NCI-H2107 (cell line): ENCODE measurements at places on chromosomes 2 and 18.

- no peak for DNase-seq
These were observed 4.4 kb downstream of the CTIF start for GRCh38 chr18:48543228-48543627.

GRCh38 chr2:55425431-55425831 lies 5.8 kb upstream of the CCDC88A start:
- DNase-seq: no peak

GRCh38 chr2:222722327-222722946 lies 51.0 kb downstream of the MOGAT1 start:
- no peak for DNase-seq

DNA sequence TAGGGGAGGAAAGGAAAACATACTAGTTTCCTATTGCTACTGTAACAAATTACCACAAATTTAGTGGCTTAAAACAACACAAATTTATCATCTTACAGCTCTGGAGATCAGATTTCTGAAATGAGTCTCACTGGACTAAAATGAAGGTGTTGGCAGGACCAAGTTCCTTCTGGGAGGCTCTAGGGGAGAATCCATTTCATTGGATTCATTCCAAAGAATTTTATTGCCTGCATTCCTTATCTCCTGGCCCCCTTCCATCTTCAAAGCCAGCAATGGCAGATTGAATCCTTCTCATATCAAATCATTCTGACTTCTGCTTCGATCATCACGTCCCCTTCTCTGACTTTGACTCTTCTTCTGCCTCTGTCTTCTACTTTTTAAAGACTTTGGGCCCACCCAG lies 250.9 kb downstream of the IRS1 start:
- no peak for DNase-seq

- DNase-seq: no peak
These were observed 258.9 kb downstream of the METTL4 start for GRCh38 chr18:2312440-2312839.
